ENCODE measurements at places on chromosomes 11 and 22.

- no peak for DNase-seq
These were observed 384.5 kb downstream of the AASDHPPT start for GRCh38 chr11:106461839-106462545.

DNA sequence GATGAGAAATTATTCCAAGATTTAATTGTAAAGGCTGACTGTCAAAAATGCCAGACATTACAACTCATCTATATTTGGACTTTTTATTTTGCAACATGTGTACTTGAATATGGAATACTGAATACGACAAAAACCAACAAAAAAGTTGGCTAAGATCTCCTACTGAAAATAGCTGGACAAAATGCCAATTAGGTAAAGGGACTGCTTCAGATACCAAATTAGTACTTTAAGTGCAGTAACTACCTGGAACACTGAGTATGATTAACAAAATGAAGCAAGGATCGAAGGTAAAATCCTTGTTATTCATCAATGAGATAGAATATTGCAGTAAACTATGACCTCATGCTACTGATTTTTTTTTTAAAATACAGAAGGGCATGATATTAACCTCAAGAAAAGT lies 173.8 kb downstream of the SOX6 start:
- no peak for DNase-seq

- no peak for DNase-seq
These were observed 3.2 kb upstream of the CCDC15 start for GRCh38 chr11:124950601-124951330.

DNA sequence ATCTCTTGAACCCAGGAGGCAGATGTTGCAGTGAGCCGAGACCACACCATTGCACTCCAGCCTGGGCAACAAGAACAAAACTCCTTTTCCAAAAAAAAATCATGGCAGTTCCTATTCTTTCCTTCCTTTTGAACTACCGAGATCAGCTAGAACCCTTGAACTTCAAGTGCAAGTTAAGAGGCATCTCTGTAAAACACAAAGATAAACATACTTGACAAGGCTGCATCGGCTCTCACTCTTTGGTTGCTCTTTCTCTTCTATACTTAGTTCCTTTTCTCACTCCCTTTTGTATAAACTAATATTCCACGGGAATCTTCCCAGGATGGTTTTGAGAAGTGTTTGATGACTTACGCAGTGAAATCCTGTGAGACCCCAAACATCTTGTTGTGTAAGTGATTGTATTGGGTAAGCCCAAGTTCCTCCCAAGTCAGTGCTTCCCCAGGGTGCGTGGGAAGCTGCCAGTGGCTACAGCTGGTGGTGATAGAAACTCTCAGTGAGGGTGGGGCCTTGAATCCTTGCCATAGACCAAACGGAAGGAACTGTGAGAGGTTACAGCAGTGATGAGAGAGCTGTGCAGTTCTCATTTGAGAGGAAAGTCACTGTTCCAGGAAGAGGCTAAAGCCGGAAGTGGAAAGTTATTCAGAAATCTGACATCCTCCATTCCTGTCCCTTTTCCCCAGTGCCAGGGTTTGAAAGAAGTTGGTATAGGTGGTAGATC lies 24.1 kb upstream of the CDC42EP2 start:
- no peak for DNase-seq

- no peak for DNase-seq
These were observed 26.1 kb upstream of the IGSF9B start for GRCh38 chr11:133982876-133983275.

- peak; percentile 54 for DNase-seq
These were observed 802 bp downstream of the ATG2A start for GRCh38 chr11:64916040-64916774.

DNA sequence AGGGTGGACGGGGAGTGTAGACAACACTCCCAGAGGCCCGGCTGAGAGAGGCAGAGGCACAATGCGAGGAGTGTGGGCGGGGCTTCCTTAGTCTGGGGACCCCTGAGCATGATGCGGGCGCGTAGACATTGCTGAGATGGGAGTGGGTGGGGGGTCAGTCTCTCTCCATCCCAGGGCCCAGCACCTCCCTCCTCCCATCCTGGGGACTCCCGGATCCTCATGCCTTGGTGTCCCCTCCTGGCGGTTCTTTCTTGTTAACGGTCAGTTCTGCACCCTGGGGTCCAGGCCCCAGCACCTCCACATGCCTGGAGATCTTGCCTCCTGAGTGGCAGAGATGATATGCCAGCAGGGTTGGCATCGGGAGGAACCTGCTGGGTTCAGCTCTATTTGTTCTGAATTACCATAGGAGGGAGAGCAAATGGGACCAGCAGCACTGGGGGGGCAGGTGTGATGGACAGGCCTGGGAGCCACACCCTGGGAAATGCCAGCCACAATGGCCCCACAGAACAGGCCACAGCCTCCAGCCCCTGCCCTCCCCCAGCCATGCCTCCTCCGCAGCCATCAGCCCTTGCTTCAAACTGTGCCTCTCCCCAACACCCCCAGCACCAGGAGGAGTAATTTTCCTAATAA lies 55.7 kb downstream of the RTL6 start:
- no peak for DNase-seq

DNA sequence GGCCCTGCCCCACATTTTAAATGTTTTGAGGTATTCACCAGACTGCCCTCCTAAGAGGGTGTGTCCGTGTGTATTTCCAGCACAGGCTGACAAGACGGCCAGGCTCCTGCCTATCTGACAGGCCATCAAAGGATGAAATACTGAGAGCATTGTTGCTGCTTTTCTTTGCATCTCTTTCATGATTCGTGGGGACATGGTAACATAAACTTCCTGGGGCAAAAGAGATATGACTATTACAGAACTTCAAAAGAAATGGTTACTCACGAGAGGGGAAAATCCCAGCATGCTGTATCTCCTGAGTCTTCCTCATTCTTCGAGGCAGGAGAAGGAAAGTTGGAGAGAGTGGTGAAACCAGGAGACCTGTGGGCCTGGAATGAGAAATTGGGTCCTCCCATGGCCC lies 10.3 kb upstream of the BIK start:
- no peak for DNase-seq

DNA sequence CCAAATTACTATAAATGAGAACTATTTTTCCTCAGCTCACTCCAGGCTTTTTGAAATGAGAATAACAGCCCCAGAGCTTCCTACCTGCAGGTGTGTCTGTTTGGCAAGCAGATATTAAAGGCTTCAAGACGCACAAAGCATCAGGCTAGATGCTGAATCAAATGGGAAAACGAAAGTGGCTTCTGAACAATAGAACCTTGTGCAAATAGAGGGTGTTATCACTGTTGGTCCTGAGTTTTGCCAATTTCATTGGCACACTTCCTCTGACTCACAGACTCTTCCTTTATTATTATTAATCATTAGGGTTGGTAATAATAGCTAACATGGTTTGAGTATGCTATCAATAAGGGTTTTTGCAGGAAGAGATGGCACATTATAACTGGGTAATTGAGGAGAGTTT lies 13.4 kb downstream of the SYT13 start:
- DNase-seq, result no peak

DNA sequence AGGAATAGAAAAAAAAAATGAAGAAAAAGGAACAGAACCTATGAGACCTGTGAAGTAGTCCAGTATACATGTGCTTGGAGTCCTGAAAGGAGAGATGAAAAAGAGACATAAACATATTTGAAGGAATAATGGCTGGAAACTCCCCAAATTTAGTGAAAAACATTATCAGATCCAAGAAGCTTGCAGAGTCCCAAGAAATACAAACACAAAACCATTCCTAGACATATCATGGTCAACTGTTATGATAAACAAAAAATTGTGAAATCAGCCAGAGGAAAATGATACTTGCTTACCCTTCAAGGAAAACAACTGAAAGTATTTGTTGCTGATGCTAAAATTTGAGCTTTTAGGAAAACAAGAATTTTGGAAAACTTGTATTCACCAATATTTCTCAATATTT lies 250.1 kb downstream of the DDX10 start:
- DNase-seq, result no peak

GRCh38 chr11:97079244-97079643 lies 689.4 kb downstream of the JRKL start:
- no peak for DNase-seq

GRCh38 chr11:96050435-96051182 lies 126.7 kb upstream of the MTMR2 start:
- DNase-seq, result no peak

DNA sequence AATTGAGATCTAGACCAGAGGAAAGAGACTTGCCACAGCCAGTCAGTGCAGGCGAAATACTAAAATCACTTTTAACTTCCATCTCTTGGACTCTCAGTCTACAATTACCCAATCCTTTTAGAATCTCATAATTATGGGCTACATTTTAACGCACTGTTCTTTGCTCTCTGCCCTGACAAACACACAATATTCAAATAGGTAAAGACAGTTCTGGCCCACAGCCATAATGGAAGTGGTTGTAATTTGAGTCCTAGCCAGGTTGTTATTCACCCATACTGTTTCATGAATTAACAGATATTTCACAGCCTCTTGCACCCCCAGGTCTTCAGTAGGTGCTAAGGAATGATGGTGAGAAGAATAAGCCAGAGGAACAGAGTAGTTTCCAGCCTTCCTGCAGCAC lies 830 bp downstream of the C11orf97 start:
- no peak for DNase-seq

DNA sequence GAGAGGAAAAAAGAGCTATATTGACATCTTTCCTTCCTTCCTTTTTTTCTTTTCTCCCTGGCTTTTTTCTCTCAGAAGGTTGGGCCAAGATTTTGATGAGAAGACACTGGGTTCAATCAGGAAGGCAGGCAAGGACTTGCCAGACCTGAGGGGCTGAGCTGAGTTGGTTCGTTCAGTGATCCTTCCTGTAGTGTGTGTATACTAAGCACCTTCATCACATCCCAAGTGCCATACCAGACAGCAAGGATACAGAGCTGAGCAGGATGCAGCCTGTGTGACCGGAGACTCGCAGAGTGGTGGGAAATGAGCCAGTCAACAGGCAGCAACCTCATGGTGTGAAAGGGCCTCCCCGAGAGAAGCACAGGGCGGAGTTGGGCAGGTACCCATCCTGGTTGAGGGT lies 95.5 kb downstream of the SPON1 start:
- no peak for DNase-seq

- DNase-seq, result no peak
These were observed 86.6 kb downstream of the DGCR2 start for GRCh38 chr22:19035474-19036228.

- peak; percentile 71 for DNase-seq
These were observed 18.7 kb upstream of the JHY start for GRCh38 chr11:122863704-122864326.

DNA sequence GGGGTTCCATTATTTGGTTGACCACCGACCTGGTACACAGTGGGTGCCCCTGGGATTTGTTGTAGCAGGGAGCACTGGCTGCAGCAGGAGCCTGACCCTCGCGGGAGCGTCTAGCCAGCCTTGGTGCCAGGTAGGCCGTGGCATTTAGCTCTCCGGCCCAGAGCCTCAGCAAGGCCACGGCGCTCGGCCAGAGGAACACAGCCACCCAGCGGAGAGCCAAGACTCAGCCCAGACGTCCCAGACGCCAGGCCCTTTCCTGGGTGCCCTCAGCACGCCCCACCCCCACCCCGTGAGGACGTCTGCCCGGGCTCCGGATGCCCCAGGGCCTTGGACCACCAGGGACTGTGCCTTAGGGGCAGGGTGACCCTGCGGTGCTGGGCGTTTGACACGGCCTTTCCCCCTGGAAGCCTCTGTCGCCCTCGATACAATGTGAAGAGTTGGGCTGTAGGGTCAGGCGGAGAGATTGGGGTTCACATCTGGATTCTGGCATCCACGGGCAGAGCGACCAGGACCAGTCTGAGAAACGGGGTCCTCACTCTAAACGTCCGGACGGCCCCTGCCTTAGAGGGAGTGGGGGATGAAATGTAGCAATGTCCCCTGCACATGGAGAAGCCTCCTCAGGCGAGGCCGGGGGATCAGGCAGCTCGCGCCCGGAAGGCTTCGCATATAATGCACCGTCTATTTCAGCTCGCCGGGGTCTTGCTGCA lies 99.2 kb upstream of the FGF3 start:
- no peak for DNase-seq

DNA sequence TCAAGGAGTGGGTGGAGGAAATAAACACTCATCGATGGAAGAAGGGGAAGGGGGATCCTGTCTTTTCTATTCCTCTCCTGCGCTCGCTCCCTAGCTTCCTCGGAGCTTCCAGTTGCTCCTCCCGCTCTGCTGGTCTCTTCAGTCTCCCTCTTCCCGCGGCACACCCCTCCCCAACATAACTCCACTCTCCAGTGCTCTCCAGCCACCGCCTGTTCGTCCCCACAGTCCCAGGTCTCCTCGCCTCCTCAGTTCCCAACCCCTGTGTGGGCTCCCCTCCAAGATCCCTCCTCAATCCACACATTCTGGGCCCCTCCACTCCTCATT lies 438 bp downstream of the ZW10 start:
- no peak for DNase-seq

DNA sequence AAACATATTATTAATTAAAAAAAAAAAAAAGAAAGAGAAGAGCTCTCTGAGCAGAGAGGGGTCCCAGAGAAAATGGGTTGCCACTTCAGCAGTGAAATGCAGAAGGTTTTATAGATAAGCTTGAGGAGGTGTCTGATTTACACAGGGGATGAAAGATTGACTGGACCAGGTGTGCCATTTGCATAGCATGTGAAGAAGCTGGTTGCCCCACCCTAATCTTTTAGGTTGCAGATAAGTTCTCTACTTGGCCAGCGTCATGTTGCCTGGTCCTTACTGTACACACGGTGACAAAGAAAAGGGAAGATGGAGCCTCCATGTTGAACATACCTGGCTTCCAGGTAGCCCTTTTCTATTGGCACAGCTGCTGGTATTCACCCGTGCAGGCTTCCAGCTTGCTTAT lies 41.4 kb downstream of the MS4A2 start:
- no peak for DNase-seq

- DNase-seq, result no peak
These were observed 35.0 kb downstream of the GRIK4 start for GRCh38 chr11:120546312-120547205.

All from activated CD4-positive, alpha-beta T cell treated with anti-CD3 and anti-CD28 coated beads for 36 hours (primary cell).